ENCODE measurements at places on chromosomes 16 and 17. TPM values are rescaled to one million over a fixed set of nuclear protein-coding genes. Genes with fewer than 3 reads are reported as not detected.

KRT39 gene
- not detected for total RNA-seq

CLEC19A gene
- not detected for total RNA-seq

SLC6A4 gene
- 0.85 TPM for total RNA-seq

ITGA2B gene
- not detected for total RNA-seq

FBXL16 gene
- total RNA-seq = not detected

RHBDF1 gene
- total RNA-seq = 146 TPM

HS3ST4 gene
- total RNA-seq = not detected

PERCC1 gene
- not detected for total RNA-seq

USP32 gene
- 11.9 TPM for total RNA-seq

VMP1 gene
- total RNA-seq = 183 TPM
